ENCODE measurements at places on chromosomes 1 and 21.

- DNase-seq: no peak
These were observed 42.1 kb upstream of the ZNF496 start for GRCh38 chr1:247373721-247374141.

GRCh38 chr1:203692565-203693470, 66.2 kb downstream of the ATP2B4 start:
- peak; percentile 96 for DNase-seq

- DNase-seq: no peak
These were observed 115.6 kb upstream of the GUCA2B start for GRCh38 chr1:42037586-42037985.

DNA sequence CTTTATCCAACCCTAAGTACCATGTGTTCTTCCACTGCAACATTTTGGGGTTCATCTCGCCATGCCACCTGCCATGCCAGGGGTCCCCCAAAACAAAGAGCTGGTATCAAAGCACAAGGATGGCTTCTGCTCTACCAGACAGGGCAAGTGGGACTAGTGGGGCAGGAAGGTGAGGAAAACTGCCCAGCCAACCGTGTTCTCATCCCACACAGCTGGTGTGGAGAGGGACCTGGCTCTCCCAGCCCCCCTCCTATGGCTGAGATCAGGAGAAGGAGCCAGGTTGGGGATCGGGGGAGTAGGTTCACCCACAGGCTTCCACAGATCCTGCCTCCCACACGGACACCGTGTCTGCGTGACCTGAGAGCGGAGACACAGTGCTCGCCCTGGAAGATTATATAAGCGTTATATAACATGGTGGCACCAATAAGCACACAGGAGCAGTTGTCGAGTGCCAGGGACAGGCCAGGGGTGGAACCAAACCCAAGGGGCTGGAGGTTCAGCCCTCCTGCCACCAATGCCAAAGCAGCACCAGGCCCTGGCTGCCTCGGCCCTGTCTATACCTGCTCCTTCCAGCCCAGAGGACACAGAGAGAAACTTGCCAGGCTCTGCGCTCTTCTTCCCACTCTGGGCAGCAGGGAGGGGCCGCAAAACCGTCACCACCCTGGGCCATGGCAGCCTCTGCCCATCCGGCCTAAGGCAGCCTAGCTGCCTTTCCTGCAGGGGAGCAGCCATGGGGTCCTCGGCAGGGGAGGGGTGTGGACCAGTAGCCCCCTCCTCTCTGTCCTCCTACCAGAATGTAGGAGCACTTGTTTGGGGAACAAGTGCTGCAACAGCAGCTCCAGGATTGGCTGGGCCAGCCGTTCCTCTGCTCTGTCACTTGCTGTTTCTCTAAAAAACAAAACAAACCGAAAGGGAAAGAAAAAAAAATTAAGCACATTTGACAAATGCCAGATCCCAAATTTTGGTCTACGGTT, 43.5 kb downstream of the CD34 start:
- no peak for DNase-seq

DNA sequence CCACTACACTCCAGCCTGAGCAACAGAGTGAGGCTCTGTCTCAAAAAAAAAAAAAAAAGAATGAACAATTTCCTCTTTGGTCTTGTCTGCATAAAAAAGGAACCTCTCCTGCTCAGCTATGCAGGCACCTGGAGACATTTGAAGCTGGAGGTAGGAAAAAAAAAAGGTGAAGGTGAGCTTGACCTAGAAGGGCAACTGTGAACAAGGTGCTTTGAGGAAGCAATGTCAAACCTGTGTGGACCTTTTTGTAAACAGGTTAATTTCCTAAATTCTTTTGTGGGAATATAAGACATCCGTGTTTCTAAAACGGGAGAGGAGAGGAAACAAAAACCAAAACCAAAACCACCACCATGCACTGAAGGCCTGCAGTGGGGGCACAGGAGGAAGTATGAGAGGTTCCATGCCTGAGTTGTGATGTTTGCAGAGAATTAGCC, 77.5 kb downstream of the SLC45A1 start:
- DNase-seq: no peak

- DNase-seq: no peak
These were observed 105.0 kb downstream of the KIAA0319L start for GRCh38 chr1:35452106-35452774.

- DNase-seq: peak; percentile 87
These were observed 4.4 kb downstream of the TACSTD2 start for GRCh38 chr1:58572690-58573089.

DNA sequence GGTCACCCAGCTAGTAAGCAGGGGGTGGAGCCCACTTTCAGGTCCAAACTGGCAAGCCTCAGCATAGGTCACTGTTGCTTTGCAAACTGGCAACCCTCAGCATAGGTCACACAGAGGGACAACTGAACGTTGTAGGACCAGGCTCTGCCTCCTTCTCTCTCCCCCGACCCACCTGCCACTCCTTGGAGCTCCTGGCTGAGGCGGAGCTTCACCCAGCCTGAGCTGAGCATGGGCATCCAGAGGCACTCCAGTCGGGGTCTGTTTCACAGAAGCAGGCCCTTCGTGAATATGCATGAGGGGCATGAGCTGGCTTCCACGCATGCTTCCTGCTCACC, 24.2 kb downstream of the CAPZB start:
- no peak for DNase-seq
